Panc1 (cell line): ENCODE measurements at places on chromosomes 3 and 15.

- no peak for DNase-seq
Measured at GRCh38 chr15:68334661-68335124, 57.1 kb downstream of the FEM1B start.

GRCh38 chr3:107367353-107367752, 9.9 kb upstream of the CCDC54 start:
- no peak for DNase-seq

DNA sequence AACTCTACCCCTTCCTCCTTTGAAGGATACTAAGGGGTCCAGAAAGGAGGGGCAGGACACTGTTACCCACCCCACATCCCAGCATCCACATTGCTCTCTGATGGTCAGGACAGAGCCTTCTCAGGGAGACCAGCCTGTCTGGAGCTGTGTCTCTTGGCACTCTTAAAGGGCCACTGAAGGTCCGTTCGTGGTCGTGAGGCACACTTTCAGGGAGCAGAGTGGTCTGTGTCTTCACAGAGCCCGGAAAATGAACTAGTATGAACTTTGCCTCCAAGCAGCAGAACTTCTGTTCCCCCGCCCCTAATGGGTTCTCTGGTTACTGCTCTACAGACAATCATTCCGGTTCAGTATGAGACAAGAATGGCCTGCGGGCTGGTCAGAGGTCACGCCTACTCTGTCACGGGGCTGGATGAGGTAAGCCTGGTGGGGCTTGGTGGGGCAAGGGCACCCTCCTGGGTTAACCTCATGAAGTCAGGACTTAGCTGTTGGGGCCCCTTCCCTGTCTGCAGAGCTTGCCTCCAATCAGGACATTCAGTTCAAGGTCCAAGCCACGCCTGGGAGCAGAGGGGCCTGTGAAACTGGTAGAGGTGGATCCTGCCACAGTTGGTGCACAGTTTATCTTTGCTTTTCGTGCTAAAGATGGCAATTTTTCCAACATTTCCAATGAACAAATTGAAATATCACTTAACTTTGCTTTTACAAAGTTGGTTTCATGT, 33.2 kb downstream of the CAPN3 start:
- DNase-seq = no peak

DNA sequence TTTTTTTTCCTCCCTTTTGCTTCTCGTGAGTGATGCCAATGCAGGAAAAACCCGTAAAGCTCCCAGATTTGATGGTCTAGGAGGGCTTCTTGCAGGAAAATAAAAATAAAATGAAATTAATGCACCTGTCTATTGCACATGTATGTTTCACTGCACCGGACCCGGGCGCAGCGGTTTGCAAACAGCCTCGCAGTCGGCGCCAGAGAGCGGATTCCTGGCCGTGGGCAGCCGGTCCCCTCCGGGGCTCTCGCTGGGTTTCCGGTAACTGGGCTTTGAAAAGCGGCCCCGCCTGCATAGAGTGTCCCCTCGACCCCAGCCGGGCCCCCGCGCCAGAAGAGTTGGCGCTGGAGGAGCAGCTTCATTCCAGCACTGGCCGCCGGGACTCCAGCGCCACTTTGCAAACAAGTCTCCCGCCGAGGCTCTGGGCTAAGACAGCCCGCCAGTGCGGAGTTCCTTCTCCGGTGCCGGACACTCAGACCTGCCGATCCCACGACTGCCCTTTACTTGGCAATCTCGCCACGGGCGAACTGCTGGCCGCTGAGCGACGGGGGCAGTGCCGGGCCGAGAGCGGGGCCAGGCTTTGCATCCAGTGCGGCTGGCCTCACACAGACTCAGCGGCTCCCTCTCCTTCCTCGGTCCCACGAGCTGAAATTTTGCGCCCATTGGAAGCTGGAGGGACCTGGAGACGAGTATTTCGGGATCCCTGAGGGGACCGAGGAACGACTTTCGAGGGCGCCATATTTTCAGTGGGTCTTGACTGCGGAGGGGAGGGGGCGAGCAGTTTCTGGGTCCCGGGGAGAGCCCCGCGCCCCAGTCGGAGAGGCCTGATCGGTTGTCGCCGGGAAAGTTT, 225.9 kb upstream of the C2CD4B start:
- DNase-seq = no peak

DNA sequence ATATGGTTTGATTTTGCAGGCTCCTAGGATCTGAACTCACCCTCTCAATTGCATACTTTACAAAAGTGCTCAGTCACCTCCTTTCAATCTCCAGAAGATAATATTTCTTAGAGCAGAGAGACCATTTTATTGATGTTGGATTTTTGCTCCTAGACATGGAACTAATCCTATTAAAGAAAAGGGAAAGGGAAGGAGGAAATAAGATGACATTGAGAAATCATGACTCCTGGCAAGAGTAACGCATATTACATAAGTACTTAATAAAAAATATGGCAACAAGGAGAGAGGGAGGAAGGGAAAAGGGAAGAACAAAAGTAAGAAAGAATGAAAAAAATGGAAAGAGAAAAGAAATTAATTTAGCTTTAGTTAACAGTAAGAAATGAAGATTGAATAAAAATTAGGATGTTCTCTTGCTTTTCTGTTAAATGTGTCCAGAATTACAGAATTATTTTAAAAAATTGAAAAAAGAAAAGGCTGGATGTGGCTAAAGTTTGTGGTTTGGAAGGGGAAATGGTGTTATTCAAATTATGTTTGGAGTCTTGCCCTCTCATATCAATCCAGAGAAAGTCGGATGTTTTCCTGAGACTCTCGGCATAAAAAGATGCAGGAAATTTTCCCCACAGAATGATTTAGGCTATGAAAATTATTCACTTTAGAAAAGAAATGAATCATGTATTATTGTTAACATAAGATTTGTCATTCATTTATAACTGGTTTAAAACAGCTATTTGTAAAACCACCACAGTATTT, 474.0 kb downstream of the FGF12 start:
- DNase-seq = no peak

GRCh38 chr3:188780193-188781147, 391.3 kb upstream of the TPRG1 start:
- no peak for DNase-seq

DNA sequence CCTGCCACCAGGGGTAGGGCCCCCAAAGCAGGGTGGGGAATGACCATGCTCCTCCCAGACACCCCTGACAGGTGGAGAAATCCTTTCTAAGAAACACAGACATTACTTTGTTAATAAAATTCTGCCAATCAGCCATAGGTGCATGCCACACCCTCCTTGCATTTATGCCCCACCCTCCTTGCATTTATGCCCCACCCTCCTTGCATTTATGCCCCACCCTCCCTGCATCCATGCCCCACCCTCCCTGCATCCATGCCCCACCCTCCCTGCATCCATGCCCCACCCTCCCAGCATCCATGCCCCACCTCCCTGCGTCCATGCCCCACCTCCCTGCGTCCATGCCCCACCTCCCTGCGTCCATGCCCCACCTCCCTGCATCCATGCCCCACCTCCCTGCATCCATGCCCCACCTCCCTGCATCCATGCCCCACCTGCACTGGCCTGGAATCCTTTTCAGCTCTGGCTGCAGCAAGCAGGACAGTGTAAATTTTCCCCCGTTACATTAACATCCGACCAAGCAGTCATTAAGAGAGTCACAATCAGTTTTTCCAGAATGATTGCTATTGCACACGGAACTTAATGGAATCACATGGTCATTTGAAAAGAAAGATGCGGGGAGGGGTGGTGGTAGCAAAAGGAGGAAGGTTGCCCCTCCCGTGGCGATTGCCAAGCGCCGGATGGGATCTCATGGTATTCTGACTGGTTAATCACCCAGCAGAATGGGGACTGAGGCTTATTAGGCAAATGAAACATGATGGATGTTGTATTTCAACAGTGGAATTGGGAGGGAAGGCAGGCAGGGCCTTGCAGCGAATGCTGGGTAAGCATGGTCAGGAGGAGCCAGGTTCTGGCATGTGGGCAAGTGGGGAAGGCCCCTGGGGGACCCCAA, 91.2 kb downstream of the TLE3 start:
- no peak for DNase-seq

GRCh38 chr3:23987356-23987755, 42.3 kb downstream of the NR1D2 start:
- no peak for DNase-seq

GRCh38 chr3:115576325-115576875, 46.9 kb upstream of the GAP43 start:
- no peak for DNase-seq

- no peak for DNase-seq
Measured at GRCh38 chr3:14037211-14037610, 87.5 kb downstream of the CHCHD4 start.

- no peak for DNase-seq
Measured at GRCh38 chr3:186255703-186256331, 106.2 kb downstream of the DGKG start.

DNA sequence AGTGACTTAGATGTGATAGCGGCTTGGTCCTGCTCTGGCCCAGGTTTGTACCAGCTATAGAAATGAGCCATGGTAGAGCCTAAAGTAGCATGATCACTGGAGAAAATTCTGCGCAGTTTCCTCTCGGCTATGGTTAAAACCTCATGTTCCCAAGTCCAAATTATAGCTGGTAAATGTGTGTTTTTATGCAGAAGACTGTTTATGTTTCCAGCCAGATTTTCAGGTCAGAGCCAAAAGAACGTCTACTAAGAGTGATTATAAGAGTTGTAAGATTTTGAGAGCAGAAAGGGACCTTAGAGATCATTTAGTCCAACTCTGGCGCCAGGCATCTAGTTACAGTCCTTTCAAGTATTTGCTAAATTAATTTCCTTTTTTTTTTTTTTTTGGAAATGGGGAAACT, 333.7 kb downstream of the LPP start:
- DNase-seq = no peak

DNA sequence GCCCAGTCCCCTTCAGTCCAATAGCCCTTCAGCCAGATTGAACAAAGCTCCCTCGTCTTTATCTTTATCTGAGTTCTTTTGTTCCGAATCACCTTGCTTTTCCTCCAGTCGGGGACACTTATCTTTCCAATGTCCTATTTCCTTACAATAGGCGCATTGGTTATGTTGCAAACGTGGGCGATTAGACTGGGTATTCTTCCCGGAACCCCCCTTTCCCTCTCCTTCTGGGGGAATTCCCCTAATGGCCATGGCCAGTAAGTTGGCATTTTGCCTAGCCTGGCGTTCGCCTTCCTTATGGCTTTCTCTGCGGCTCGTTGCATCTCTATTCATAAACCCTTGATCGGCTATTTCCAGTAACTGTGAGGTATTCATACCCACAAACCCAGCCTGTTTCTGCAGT, 82.2 kb upstream of the VEPH1 start:
- no peak for DNase-seq
